ENCODE measurements at places on chromosomes 7 and 10.

GRCh38 chr10:49225218-49225876 is 37.2 kb upstream of the TMEM273 start:
- DNase-seq = no peak

- DNase-seq = no peak
Measured at GRCh38 chr10:96497391-96497790, 16.3 kb downstream of the TLL2 start.

DNA sequence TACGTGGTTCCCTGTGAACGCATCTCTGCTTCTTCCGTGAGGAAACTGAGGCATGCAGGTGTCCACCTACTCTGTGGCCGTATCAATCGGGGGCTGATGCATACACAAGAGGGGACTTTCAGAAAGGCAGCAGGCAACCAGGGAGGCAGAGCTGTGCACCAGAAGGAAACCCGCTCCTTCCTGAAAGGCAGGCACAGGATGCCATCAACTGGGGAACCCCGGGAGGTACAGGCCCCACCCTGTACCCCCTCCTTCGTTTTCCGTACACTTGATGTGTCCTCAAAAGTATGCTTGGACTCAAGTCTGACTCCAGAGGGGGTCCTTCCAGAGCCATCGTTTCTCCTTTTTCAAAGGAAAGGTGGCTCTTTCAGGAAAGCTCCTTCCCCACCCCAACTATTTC is 59.5 kb downstream of the ASB13 start:
- no peak for DNase-seq

DNA sequence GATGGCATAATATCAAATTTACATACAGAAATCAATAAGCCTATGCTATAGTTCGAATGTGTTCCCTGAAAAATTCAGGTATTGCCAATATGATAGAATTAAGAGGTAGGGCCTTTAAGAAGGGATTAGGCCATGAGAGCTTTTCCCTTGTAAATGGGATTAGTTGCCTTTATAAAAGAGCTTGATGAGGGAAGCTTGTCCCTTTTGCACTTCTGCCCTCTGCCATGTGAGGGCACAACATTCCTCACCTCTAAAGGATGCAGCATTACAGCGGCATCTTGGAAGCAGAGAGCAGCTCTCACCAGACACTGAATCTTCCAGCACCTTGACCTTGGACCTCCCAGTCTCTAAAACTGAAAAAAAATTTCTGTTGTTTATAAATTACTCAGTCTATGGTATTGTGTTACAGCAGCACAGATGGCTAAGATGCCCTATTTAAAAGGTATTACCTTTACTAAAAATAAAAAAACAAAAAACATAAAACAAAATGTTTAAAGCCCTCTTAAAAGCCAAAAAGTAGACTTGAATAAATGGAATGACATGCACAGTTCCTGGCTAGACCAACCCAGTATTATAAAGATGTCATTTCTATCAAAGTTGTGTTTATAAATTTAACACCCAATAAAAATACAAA is 909.6 kb downstream of the REEP3 start:
- no peak for DNase-seq

DNA sequence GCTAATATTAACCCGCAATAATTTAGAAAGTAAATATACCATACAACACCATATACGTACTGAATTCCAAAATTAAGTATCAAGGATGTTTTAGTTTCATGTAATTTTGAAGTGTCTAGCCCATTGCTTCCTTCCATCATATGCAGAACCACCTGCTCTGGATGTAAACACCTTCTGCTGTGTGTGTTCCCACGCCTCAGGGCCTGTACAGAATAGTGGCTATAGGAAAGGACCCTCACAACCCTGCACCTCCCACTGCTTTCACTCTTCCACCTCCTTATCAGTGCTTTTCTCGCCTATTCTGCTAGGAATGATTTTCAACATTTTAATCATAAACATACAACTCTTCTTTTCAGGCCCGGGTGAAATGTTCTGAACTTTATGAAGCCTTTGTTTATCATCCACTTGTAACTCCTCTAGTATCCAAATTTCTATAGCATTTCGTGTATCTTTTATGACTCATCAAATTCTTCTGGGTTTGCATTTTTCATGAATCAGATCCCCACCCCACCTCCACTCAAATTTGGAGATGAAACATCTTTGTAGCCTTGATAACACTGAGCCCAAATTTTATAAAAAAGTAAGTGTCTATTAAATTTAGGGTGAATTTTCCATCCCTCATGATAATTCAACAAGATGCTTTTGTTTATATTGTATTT is 1106.8 kb upstream of the C7orf33 start:
- DNase-seq = no peak

- DNase-seq = no peak
Measured at GRCh38 chr10:29895456-29895855, 163.9 kb downstream of the JCAD start.

DNA sequence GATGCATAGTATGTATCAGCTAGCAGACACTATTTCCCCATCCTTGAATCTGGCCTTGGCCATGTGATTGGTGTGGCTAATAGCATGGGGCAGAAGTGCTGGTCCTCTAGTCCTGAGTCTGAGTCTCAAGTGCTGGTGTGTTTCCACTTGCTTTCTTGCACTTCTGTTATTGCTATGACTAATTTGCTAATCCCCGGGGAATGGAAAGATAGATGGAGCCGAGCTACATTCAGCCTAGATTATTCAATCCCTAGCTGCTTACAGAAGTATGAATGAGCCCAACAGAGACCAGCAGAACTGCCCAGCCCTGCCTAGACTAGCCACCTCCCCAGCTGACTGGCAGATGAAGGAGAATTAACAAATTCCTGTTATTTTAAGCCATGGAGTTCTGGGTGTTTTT is 53.2 kb upstream of the SYPL1 start:
- DNase-seq = no peak

GRCh38 chr7:24755541-24756407 is 1.5 kb downstream of the GSDME start:
- peak; percentile 18 for DNase-seq

DNA sequence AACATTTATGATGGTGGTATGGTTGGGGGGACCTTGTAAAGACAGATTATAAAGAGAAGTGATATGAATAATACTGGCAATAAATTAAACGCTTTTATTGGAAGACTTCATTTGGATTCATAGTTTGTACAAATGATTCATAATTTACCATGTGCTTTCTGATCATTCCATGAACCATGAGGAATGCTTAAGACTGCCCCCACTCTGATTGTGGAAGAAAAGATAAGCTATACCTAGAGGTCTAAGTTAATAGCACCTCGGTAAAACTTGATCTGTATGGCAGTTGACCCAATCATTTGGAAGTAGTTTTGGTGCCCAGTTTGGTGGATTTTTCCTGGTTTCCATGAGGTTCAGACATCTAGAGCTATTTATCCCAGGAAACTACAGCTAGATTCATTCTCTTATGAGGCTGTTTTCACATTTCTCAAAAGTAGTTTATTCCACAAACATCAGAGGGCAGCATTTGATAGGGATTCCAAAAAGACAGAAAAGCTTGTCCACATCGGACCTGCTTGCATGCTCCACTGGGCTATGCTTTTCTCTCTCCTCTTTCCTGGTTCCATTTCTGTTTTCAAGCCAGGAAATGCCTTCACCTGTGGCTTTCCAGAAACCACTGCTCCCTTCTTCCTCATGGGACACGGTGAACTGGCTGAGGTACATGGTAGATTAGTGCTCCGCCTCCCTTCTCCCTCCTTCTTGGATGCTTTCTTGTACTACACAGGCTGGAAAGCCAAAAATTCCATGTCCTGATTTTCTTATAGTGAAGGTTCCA is 29.2 kb downstream of the TFAM start:
- DNase-seq = no peak

- DNase-seq = no peak
Measured at GRCh38 chr10:78774614-78774998, 294.2 kb upstream of the ZMIZ1 start.

DNA sequence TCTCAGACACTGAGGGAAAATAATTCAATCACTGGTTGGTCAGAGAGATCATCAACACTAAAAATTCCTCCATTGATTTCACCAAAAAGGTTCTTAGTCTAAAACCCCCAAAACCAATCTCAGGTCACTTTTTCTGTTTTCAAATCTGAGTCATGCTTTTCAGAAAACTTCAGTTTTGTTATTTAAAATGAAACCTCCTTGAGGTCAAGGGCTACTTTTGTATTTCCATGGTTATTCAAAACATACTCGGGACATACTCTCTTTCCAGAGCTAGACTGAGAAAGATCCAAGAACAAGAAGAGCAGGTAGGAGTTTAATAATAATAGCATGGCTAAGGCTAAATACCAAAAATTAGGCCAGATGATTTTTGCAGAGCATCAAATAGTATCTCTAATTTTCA is 152.8 kb downstream of the SDHAF3 start:
- no peak for DNase-seq

DNA sequence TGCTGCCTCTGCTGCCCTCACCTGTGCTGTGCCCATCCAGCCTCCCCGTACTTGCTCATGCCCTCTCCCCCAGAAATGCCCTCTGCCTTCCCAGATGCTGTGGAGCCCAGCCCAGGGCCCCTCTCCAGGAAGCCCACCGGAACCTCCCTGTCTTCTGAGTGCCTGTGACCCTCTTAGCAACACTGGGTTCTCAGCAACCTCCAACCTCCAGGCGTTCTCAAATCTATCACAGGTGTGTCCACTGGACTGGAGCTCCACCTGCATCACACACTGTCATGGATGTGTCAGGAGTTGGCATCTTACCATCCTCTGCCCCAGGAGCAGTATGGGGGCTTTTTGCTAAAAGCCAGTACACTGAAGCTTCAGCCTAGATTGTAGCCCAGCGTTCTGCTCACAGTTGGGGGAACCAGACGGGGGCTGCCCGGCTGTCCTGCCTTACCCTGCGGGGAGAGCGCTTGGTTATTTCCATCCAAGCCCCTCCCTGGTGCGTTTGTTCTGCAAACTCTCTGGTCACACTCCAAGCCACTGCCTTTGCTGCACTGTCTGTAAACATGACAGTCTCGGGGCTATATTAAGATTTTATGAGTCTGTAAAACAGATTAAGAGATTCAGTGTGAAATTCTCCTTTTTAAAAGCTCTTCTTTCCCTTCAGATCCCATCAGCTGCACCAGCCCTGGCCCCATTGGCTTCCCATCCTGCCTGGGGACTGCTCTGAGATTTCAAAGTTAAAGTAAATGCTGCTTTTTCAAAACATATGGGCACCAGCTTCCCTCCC is 71.3 kb upstream of the CPXM2 start:
- no peak for DNase-seq

DNA sequence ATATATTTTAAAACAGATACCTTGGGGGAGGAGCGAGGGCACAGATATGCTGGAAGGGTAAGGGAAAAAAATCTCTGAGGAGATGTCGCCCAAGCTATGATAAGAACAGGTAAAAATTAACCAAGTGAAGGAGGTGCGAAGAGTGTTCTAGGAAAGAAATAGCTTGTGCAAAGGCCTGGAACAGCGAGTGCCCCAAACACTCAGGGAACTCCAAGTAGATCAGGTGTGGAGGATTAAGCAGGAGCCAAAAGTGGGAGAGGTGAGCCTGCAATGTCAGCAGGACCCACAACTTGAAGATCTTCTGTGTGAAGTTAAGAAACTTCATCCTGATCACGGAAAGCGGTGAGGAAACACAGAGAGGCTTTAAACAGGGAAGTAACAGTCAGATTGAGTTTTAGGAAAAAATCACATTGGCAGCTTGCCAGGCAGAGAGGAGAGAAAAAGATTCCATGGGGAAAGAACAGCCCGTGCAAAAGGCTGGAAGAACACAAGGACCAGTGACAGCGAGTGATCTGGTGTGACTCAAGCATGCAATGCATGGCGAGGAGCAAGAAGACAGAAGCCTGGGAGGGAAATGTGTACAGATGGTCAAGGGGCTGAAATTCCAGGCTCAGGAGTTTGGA is 30.7 kb downstream of the FGF8 start:
- DNase-seq = no peak

DNA sequence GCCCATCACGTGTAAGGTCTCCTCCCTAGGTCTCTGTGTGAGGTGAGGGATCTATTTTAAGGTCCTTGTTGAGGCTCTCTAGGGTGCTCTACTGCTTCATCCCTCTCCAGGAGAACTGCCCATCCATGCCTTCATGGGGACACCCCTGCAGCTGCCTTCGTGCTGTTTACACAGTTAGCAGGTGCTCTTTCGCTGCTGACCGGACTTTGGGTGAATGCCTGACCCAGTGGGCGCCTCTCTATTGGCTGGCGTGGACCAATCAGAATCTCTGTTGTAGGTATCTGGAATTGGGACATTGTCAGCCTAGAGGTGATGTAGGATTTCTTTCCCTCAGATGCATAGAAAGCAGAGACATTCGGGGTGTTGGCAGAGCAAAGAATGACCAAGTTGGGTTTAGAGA is 38.7 kb upstream of the HMX3 start:
- DNase-seq = no peak

- DNase-seq = peak; percentile 74
Measured at GRCh38 chr10:71974489-71975021, 10.4 kb downstream of the CHST3 start.

- DNase-seq = no peak
Measured at GRCh38 chr10:778626-779330, 89.3 kb upstream of the DIP2C start.

DNA sequence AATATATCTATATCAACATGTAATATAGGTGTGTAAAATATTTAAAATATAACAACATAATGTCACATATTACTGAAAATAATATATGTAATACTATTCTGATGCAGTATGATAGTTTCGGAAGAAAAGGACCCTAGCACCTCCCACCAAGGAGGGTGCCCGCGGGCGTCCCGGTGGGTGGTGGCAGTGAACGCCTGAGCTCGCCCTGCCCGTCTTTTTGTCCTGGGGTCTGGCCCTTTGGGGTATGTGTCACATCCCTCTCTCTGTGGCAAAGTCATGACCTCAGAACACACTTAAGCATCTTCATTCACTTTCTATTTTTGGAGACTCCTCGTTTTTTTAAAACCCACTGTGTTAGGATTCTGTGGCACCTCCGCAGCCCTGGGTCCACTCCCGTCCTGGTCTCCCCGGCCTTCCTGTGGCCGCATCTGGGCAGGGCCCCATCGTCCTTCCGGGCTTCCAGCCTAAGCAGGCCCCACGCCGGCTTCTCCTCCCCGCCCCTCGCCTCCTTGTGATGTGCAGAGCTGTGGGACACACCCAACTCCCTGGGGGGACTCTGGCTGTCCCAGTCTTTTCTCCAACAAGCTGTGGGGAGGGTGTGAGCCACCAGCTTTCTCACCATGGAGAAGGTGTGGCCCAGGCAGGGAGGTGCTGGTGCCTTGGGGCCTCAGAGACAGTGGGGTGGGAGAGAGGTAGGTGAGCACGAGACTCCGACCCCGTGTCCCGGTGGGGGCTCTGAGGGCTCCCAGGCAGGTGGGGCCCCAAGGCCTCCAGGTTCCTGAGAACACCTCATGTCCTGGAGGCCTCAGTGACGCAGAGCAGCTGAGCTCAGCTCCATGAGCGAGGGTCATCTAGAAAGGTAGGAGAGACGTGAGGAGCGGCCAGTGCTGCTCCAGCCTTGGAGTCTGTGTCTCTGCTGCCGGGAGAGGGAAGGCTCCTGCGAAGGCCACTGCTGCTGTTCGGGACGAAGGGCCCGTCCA is 16.5 kb downstream of the PWWP2B start:
- DNase-seq = no peak

DNA sequence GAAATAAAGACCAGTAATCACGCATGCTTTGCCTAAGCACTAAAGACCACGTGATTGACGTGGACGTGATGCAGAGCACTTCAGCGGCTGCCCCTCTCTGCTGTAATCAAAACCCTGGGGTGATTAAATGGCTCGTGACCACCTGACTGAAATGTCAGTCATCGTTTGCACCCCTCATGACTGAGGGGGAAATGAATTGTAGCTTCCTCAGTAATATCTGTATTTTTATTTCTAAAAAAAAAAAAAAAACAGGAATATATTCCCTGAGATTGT is 148.1 kb upstream of the RSU1 start:
- no peak for DNase-seq

- no peak for DNase-seq
Measured at GRCh38 chr7:11655642-11656041, 176.4 kb downstream of the THSD7A start.

All from stimulated activated CD4-positive, alpha-beta T cell treated with anti-CD3 and anti-CD28 coated beads, Interleukin-15, amount 100 ng/mL, for 24 hours (primary cell).